ENCODE measurements at places on chromosomes 12 and 14. TPM values are rescaled to one million over a fixed set of nuclear protein-coding genes. Genes with fewer than 3 reads are reported as not detected.

- no peak for DNase-seq
Measured at GRCh38 chr14:58549105-58549757, 88.5 kb upstream of the DACT1 start.

DNA sequence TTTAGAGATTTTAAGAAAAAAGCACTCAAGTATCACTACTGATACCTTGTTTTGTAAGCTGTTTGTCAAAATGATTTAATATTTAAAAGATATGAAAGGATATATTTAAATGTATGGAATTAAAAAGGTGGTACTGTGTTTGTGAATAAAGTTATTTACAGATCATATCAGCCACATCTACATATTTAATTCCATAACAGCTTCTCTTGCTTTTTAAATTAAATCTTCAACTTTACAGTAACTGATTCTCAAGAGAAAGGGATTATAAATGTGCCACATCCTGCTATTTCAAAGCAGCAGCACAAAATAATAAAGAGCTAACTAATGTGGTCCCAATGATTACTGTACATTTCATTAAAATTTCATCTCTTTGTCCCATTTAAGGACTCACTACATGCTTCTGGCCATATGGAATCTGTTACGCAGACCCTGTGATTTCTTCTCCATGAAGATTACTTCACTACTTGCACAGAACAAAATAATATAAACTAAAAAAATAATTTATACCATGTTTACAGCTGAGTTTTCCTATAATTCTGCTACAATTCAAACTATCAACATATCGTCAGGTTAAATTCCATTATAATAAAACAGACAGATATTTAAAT, 117.8 kb downstream of the MED13L start:
- DNase-seq, result no peak

DNA sequence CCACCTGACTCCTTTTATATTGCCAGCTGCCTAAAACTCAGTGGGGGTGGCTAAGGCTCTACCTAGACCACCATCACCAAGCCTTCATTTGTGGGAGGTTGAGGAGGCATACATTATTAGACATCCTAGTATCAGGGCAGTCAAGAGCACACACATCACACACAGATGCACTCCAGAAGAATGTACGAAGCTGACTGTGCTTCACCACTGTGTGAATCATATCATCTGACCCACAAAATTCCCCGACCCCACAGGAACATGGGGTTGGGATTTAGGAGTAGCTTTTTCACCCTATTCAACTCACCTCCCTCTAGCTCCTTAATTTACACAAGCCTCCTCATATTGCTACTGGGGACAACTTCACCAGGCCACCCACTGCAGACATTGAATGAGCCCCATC, 64.8 kb upstream of the BDKRB2 start:
- no peak for DNase-seq

- DNase-seq, result peak; percentile 63
Measured at GRCh38 chr14:64841121-64841651, 38.5 kb downstream of the SPTB start.

DNA sequence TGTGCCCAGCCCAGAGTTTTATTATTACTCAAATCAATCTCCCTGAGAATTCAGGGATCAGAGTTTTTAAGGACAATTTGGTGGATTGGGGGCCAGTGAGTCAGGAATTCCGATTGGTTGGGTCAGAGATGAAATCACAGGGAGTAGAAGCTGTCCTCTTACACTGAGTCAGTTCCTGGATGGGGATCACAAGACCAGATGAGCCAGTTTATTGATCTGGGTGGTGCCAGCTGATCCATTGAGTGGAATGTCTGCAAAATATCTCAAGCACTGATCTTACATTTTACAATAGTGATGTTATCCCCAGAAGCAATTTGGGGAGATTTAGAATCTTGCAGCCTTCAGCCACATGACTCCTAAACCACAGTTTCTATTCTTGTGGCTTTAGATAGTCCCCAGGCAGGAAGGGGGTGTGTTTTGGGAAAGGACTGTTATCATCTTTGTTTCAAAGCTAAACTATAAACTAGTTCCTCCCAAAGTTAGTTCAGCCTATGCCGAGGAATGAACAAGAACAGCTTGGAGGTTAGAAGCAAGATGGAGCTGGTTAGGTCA, 89.1 kb upstream of the CNOT2 start:
- DNase-seq, result no peak

DNA sequence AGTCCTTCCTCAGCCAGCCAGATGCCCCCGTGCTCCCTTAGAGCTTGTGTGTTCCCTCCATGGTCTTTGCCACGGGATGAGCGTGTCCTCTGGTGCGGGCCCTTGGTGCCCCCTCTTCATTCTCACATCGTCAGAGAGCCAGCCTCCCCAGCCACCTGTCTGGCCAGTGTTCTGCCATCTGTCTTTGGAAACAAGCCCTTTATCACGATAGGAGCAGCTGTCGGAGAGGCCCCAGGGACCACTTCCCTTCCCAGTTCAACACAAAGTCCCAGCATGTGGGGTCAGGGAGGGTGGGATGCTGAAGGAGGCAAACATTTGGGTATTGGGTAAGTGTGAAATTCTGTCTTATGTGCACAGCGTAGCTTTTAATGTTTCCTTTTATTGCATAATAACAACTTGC, 44.5 kb downstream of the DYNC1H1 start:
- no peak for DNase-seq

DNA sequence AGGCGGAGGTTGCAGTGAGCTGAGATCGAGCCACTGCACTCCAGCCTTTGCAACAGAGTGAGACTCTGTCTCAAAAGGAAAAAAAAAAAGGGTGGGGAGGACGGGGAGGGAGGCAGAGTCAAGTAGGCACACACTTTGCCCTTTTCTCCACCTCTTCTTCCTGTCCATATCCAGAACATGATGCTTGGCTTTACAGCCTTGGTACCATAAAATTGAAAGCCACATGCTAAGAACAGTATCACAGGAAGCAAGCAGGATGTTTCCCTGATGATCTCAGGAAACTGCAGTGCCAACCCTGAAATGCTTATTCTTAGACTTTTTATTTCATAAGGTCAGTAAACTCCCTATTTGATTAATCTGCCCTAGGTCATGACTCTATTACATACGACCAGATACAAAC, 32.5 kb upstream of the YAF2 start:
- DNase-seq, result no peak

- DNase-seq, result no peak
Measured at GRCh38 chr14:106850913-106851825, 1324.8 kb downstream of the TMEM121 start.

DNA sequence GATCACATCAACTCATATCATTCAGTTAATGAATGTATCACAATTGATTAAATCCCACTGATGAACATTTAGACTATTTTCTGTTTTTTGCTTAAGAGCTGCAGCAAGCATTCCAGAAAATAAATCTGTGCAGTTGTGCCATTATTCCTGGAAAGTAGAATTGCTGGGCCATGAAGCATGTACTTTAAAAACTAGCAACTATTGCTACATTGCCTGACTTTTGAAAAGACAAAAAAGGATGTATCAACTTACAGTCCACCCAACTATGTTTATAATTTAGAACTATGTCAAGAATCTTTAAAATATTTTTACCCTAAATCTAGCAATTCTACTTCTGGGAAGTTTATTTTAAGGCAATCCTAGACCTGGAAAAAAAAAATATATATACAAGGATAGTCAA, 33.4 kb upstream of the ERGIC2 start:
- no peak for DNase-seq

GRCh38 chr14:25037032-25037431, 12.9 kb downstream of the STXBP6 start:
- DNase-seq, result no peak

- DNase-seq, result peak; percentile 91
Measured at GRCh38 chr14:103155010-103155409, 31.7 kb downstream of the TNFAIP2 start.

DNA sequence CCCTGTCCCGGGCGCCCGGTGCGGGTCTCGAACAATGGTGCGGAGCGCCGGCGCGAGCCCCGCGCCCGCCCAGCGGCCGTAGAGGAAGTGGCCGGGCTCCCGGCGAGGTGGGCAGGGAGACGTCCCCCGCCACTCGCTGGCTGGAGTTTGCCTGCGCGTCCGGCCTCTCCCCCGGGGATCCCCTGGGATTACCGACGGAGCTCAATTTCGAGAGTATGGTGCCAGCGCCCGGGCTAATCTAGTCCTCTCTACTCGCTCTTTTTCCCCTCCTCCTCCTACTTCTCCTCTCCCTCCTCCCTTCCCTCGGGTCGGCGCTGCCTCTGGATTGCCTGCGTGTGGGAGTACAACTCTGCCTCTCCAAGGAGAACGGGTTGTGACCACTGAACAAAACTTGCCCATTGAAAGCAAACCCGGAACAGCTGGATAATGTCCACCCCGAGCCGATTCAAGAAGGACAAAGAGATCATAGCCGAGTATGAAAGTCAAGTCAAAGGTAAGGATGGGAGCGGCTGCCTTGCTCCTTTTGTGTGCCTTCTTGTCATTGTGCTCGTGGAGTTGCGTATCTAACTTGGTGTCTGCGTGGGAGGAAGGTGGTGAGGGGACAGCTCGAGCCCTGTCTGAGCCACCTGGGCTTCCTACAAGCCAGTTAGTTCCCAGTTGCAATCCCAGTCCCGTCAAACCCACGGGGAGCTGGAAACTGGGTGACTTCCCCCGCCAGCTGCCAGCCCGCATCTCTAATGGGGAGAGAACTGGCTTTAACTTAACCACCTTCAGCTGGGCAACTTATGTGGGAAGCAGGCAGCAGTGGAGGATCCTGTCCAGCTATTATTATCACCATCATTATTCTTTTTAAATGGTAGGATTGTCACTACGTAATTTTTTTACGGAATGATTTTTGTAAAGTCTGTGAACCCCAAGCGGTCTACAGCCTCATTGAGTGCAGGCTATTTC, at the start of gene SRGAP1:
SRGAP1 (plus strand) TSS at position 310 of the 951 bp plus-strand sequence; CDS start at position 427, 117 bp downstream.
- DNase-seq, result peak; percentile 69

DNA sequence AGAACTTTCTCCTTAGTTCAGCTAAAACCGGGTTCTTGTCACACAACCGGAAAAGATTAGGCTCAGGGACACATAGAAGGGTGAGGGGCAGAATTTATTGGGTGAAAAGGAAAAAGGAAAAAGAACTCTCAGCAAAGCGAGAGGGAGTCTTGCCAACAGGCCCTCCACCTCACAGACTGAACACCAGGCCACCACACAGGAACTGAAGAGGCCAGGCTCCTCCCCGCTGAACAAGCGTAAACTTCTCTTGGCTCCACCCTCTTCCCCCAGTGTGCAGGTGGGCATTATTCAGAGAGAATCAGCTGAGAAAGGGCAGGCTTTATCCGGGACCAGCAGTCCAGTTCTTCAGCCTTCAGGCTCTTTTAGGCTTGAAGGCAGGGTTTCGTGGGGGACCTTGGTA, 125.6 kb upstream of the FGD4 start:
- DNase-seq, result no peak

DNA sequence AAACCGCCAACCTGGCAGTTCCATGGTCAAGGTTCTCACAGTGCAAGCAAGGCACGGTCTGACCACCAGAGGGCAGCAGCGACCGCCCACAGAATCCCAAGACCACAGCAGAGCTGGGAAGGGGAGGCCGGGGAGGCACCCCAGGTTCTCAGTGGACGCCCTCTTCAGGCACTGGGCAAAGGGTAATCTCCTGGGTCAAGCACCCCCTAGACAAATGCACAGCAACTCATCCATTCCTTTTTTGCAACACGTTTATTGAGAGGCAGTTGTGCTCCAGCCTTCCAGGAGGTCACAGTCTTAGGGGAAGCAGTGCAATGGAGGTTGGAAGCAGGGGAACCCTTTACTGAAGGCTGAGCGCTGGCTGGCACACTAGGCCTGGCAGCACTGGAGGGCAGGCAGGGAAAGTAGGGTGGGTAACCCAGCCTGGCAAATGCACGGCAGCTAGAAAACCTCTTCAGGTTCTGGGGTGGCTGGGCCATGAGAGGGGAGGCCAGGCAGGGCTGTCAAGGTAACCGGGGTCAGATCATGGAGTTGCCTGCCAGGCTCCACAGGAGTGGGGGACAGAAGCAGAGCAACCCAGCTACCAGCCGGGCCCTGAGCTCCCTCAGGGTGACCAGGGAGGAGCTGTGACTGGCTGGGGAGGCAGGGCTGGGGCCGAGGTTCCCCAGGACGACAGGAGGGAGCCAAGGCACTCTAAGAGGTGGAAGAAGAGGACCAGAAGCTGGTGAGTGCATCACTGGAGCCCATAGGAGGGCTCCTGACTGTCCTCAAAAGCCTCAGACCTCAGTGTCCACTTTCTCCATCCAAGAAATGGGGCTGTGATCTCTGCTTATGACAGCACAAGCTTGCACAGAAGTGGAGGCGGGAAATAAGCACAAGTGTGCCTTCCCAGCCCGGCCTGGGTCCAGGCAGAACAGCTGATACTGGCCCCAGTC, 1.8 kb upstream of the RHOF start:
- peak; percentile 78 for DNase-seq

GRCh38 chr12:90086281-90086680, 377.6 kb upstream of the ATP2B1 start:
- no peak for DNase-seq

DNA sequence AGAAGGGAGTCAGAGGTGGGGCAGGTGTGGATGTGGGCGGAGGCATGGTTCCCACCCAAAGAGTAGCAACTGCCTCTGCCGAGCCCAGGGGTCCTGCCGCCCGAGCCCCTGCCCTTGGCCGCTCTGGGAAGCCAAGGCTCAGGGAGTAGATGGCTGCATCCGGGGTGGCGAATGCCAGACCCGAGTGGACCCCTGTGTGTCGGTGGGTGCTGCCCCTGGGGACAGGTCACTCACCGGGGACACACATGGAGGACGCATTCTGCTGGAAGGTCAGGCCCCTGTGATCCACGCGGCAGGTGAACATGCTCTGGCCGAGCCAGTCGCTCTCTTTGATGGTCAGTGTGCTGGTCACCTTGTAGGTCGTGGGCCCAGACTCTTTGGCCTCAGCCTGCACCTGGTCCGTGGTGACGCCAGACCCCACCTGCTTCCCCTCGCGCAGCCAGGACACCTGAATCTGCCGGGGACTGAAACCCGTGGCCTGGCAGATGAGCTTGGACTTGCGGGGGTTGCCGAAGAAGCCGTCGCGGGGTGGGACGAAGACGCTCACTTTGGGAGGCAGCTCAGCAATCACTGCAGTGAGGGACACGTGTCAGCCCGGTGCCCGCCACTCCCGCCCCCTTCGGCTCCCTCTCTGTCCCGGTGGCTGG, 329.0 kb downstream of the TMEM121 start:
- no peak for DNase-seq

GRCh38 chr12:53051881-53052412, 2.1 kb downstream of the TNS2 start:
- DNase-seq, result no peak

- no peak for DNase-seq
Measured at GRCh38 chr14:31269634-31270195, 62.1 kb upstream of the HECTD1 start.

GRCh38 chr14:32710231-32710671, 228.4 kb upstream of the NPAS3 start:
- DNase-seq, result no peak

- no peak for DNase-seq
Measured at GRCh38 chr14:96263347-96264199, 7.6 kb downstream of the BDKRB1 start.

Gene ESRRB
- not detected for total RNA-seq

Gene SLC5A8
- total RNA-seq, result not detected

Gene SLC7A8
- total RNA-seq, result 0.13 TPM

Gene ZNF891
- 0.10 TPM for total RNA-seq

Gene TAS2R8
- total RNA-seq, result not detected

Gene KLHL33
- not detected for total RNA-seq

Gene KIF5A
- total RNA-seq, result not detected

Gene PTGER2
- total RNA-seq, result 0.39 TPM

Gene POP5
- 66.2 TPM for total RNA-seq

Gene ERC1
- 14.6 TPM for total RNA-seq

Gene SPIC
- not detected for total RNA-seq

Measured in MG63 (cell line).